ENCODE measurements at places on chromosomes 2 and 18.

DNA sequence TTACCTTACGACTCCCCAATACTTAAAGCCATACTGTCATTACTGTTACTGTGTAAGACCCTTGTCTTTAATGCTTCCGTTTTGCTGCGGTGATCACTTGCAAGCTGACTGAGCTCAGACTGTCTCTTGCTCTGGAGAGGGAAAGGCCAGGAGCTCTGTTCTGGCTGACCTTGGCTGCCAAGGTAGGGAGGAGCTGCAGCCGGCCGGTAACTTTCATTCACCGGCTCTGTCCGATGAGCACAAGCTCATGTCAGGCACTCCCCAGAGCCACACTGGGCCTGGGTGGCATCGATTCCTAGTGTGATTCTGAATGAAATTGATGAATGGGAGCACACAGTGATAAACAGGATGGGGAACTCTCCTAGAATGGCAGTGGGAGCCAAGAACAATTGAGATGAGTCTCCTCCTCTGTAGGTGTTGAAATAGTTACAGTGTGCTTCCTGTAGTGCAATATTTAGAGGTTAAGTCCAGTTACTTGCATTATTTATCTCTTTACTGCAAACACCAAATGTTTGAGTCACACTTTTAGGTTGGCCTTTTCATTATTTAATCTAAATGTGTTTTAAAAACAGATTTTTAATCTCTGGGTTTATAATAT lies 100.9 kb downstream of the ATP9B start:
- no peak for DNase-seq

GRCh38 chr2:192444286-192444838 lies 249.6 kb upstream of the TMEFF2 start:
- DNase-seq, result no peak

DNA sequence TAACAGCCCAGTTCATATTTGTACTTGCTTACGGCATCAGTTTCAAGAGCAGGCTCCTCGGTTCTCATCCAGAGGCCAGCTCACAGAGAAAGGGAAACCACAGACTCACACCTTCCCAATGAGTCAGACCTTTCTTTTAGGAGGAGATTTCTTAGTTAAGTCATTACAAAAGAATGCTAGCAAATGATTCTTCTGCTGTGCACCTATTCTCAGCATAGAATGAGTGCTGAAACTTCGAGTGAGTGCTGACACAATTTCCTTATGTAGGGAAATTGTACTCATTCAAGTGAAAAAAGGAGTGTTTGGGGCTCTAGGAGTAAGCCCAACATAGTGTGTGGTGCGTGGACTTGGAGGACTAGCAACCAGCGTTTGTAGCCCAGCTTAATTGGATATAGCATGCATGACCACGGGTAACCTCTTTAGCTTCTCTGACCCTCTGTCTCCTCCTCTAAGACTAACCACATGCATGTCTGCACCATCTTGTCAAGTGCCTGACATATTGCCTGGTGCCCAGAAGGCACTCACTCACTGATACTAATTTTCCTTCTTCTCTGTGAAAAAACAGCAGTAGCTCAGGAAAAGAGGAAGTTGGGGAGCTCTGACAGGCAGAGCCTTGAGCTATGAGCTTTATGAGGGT lies 87.0 kb downstream of the ALPK2 start:
- no peak for DNase-seq

DNA sequence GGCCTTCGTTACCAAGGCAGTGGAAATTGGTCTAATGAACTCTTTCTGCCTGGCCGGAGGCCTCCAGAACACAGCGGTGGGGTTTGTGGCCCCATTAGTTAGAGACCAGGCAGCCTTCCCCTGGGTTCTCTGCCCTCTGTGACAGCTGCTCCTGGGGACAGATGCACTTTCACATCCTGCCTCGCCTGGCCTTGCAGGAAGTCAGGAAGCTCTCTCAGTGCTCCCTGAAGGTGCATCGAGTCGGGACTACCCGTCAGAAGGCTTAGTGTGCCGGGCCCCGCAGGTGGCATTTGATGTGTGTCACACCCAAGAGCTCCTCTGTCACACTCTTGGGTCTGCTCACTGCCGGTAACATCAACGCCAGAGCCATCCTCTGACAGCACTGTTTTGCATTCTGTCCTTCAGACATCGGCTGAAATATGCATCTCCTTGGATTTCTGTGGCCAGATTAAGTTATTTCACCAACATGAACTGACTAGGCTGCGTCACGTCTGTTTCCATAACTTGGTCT lies 158.3 kb downstream of the LDLRAD4 start:
- DNase-seq, result no peak

DNA sequence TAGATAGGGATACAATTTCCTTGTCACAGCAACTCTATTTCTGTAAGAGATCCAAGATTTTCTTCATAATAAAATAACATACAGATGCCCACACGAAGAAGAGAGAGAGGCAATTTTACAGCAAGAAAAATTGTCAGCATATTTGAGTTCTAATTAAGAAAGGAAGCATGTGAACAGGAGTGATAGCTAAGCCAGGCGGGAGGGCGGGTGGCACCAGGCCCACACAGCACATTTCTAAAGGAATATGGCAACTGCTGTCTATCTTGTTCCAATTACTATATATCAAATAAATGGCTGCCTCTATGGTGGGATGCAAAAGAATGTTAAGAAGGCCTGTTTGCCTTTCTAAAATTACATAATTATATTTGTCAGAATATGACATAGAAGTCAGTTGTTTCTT lies 248.3 kb upstream of the DOK6 start:
- no peak for DNase-seq

DNA sequence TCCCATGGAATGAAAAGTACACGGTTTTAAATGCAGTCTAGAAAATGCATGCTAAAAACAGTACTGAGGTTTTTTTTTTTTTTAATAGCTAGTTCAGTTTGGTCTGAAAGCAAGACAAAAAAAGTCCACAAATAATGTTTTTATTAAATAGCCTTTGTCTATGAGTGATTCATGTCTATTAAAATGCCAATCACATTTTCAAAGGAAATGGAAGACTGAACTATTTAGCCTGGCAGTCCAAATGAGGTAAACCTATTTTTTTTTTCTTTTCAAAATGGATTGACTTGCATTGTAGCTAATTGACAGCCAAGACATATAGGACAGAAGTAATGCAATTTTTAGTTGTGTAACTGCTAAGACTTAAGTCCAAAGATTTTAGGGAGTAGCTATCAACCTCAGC lies 90.3 kb downstream of the LRP1B start:
- no peak for DNase-seq

DNA sequence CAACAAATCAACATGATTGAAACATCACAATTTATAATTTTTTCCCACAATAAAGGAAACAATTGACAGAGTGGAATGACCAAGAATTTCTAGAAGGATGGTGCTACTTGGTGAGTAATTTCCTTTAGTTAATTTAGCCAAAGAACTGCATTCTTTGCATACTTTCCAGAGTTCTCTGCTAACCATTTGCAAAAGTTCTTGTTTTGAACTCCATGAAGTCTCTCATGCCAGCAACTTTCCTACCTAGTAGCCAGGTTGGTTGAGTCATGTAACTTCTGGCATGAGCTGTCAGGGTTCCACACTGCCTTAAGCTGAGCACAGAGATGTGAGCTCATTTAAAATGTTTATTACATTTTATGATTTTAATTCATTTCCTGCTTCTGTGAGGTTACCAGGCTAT lies 539.6 kb downstream of the PID1 start:
- DNase-seq, result no peak
